Activated CD4-positive, alpha-beta T cell treated with anti-CD3 and anti-CD28 coated beads, Interleukin-2, amount 50 U/mL, for 4 hours (primary cell): ENCODE measurements at places on chromosomes 16 and 17.
A peak's percentile ranks its signal among the peaks of the same experiment; 100 is the strongest.

GRCh38 chr17:63929860-63930766, 2.0 kb downstream of the CD79B start:
- no peak for DNase-seq

GRCh38 chr16:3915426-3916260, 35.1 kb upstream of the CREBBP start:
- no peak for DNase-seq

DNA sequence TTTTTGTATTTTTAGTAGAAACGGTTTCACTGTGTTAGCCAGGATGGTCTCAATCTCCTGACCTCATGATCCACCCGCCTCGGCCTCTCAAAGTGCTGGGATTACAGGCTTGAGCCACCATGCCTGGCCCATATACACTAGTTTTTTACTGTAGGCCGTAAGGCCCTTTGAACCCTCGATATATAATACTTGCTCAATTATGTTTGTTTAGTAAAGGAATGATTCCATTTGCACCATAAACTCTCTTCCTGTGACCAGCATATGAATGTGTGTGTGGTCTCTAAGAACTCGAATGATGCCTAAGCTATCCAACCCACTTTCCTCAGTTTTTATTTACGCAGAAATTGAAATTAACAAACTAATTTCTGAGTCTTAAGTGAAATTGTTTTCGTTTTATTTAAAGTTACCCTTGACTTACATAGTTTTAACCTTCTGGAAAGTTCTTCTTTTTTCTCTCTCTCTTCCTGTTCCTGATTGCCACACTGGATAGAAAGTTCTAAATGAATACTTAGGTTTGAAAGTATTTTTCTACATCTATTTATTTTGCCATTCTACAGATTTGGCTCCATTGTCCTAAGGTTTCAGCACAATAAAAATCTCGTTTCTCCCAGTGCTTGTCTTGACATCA, 37.9 kb downstream of the PIGL start:
- no peak for DNase-seq

GRCh38 chr16:4984174-4984990, 26.3 kb downstream of the SEC14L5 start:
- DNase-seq, result no peak

GRCh38 chr17:74584292-74585060, 7.6 kb downstream of the CD300LD start:
- DNase-seq, result no peak

GRCh38 chr16:69481901-69482341, 57.5 kb downstream of the CYB5B start:
- DNase-seq, result no peak

GRCh38 chr17:78040440-78041385, 82.2 kb downstream of the TNRC6C start:
- DNase-seq, result peak; percentile 18

GRCh38 chr16:79601931-79602627, 1.5 kb upstream of the MAF start:
- DNase-seq, result peak; percentile 84

DNA sequence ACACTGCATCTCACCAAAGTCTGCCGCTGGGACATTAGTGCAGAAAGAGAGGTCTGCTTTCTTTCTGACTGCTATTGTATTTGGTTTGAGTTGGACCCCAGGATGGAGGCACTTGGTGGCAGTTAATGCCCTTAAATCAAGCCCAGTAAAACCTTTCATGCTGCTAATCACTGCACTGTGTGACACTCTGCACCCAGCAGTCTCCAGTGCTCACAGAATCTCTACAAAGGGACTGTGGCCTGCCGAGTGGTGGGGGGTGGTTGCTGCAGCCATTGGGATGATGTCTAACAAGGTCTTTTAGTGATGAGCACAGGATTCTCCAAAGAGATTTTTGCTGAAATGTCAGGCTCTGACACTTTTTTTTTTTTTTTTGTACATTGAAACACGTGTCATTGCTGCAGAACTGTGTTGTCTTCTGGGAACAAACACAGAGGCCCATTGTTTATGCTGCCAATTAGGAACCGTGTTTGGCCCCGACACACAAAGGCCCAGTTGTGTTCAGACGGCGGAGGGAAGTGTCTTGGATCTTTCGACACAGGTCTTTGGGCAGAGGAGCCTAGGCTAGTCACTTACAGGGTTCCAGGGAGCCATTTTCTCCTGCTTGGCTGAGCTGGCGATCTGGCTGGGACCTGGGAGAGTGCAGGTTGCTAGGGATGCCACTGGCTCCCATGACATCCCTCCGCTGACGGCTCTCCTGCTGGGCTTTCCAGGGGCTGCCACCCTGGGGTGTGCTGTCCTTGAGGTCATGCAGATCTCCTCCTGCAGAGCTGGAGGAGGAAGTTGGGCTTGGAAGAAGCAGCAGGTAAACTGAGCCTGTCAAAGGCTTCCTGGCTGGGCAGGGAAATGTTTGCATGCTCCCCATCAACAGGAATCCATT, 16.2 kb upstream of the TNRC6C start:
- no peak for DNase-seq

GRCh38 chr17:78400581-78401240, 22.3 kb downstream of the PGS1 start:
- no peak for DNase-seq

- no peak for DNase-seq
Observed at GRCh38 chr16:67664258-67664657, 2.3 kb downstream of the ENKD1 start.

GRCh38 chr17:72657467-72658317, 434.8 kb downstream of the SLC39A11 start:
- no peak for DNase-seq

DNA sequence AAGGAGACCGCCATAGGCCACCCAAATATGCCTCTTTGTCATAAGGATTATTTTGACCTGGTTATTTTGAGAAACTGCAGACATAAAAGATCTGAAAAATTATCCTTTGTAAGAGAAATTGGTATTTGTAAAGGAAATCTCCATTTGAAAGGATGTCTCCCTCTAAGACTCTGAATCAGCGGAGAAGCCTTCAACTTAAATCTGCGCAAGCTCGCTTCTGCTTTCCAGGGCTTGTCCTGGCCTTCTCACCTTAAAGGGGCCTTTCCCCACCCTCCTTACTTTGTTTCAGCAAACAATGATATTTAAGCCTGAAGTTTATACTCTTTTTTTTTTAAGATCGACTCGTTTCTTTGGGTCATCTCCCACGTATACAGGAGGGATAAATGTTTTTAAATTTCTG, 34.5 kb downstream of the HSBP1 start:
- no peak for DNase-seq

DNA sequence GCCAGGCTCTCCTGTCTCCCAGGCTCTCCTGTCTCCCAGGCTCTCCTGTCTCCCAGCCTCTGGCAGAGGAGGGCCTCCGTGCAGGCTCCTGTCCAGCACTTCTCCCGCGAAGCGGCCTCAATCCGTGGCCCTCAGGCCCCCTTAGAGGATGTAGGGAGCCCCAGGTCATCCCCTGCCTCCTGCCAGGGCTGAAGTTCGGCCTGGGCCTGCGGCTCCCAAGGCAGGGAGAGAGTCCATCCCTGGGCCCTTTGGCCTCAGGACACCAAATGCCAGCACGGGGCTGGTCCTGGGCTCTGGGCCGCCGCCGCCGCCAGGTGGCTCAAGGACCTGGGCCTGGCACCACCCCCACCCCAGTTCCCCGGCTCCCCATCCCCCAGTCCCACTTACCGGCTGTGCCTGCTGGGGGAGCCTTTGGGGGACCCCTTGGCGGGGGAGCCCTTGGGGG, 370 bp downstream of the EVPL start:
- DNase-seq, result no peak

DNA sequence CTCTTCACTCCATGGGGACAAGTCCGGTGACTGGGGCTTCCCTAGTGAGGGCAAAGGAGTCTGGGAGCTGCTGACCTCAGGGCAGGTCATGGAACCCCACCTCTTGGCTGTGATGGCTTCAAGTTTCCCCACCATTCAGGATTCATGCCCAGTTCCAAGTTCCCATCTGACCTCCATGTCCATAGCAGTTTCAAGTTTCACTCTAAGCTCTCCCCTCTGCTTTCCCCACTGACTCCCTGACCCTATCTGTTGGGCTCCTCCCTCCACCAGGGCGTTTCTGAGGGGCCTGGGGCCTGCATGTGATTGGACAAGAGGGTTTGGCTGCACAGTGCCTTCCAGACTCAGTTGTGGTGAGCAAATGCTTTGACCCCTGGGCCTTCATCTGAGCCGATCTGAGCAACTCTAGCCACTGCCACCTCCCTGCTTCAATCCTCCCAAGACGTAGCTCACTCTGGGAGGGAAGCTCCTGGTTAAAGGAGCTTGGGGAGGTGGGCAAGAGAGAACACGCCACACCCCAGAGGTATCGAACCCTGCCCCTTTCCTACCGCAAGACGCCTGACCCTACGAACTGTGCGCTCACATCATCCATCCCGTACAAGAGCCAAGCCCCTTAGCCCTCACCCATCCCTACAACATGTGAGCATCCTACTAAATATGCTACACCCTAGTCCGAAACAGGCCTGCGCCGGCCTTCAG, 8.3 kb downstream of the ZNF629 start:
- no peak for DNase-seq

GRCh38 chr17:75738218-75738802, 17.1 kb downstream of the ITGB4 start:
- no peak for DNase-seq

DNA sequence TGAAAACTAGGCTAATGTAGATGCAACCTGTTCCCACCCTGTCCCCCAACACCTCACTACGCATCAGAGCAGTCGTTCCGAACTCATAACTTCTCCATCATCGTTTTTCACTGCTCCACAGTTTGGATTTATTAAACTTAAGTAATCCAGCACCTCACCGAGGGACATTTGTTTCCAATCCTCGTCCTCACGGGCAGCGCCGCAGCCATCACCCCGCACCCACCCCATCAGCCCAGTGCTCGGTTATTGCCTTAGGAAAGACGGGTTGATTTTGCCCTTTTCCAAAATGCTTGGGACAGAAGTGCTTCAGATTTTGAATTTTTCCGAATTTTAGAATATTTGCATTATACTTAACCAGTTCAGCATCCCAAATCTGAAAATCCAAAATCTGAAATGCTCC, 71.0 kb upstream of the DOC2B start:
- DNase-seq, result no peak

DNA sequence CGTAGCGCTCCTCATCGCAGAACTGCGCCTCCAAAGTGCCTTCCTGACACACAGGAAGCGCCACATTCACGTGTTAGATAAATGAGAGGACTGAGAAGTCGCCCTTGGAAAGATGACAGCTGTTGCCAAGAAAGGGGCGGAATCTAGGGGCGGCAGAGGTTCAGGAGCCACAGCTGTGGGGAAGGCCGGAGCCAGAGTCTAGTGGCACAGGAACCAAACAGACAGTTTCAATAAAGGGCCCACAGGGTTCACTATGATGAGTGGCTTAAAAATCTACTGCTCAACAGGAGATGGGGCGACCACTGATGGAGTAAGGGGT, 4.7 kb downstream of the FLCN start:
- DNase-seq, result no peak

DNA sequence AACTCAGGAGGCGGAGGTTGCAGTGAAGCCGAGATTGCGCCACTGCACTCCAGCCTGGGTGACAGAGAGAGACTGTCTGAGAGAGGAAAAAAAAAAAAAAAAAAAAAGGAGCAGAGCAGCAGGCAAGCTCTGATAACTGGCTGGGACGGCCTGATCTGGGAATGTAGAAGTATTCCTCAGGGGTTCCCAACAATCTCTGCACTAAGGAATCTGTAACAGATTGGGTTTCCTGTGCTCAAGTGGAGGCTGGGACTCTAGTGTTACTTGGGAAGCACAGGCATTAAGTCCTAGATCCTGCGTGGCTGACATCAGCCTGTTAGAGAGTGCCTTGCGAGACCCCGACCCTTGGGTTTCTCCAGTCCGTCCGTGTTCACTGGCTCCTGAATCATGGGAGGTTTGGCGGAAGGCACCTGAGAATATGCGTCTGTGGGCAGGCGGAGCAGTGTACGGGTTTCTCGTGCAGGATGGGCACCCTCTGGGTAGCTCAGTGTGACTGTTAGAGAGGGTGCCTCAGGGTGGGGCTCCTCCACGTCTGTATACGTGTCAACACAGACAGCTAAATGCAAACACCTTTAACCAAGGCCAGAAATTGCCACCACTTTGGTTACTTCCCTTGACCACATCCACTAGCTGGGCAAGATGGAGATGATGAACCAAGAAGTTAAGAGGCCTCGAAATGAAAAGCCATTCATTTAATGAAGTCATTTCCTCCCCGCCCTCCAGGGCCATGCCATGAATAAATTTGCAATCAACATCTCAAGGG, 174.9 kb upstream of the RPL38 start:
- no peak for DNase-seq

GRCh38 chr16:35352431-35352830, 1893.0 kb downstream of the TP53TG3F start:
- no peak for DNase-seq

GRCh38 chr17:38417210-38417951, 10.9 kb upstream of the ARHGAP23 start:
- no peak for DNase-seq

DNA sequence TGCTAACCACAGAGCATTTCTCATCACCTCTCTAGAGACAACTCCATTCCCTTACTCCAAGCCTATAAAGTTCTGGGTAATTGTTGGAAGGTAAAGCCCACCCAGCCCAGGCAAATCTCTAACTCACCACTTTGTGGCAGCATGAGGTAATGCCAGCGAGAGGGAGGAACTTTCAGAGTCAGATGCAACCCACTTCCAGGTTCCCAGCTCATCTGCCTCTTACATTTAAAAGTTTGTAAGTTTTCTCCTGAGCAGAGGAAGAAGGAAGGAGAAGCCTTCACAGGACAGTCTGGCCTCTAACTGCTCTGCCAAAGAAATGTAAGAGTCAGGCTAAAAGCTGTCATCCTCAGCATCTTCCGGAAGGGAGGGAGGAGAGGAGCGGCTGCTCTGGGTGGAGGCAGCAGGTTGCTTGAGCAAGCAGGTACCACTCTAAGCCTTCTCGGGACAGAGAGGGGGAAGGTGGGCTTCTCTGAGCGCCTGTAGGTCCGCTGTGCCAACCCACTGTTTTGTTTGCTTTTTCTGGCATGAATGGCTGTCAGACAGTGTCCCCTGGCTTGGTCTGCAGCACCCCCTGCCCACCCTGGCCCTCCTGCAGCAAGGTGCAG, 1.0 kb downstream of the ZNF319 start:
- peak; percentile 16 for DNase-seq

GRCh38 chr16:47258874-47259461, 115.2 kb upstream of the NETO2 start:
- DNase-seq, result no peak

GRCh38 chr16:89633064-89633631, 19.7 kb downstream of the DPEP1 start:
- no peak for DNase-seq

DNA sequence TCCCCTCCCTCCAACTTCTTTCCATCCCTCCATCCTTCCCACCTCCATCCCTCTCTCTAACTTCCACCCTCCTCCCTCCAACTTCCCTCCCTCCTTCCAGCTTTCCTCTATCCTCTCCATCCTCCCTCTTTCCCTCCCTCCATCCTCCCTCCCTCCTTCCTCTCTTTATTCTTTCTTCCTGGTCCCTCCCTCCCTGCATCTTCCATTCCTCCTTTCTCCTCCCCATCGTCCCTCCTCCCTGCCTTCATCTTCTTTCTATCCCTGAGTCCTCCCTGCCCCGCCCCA, 11.8 kb downstream of the CACNG4 start:
- no peak for DNase-seq
